Activated naive CD4-positive, alpha-beta T cell (primary cell): ENCODE measurements at places on chromosomes 1 and 21.

DNA sequence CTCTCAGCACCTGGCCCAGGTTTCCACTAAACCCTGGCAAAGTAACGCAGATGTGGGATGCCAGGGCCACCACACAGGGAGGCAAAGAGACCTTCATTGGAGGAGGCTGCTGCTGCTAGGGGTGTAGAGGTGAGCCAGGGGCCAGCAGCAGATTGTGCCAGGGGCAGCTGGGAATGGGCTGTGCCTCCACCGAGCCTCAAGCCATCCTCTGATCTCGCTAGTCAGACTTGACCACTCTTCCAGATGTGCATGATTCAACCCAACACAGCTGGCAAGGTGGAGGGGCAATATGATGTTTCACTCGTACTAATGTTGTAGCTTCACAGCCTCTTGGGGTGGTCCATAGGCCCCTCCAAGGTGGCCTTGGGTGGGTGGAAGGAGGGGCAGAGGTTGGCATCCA is 73.0 kb upstream of the MRPS6 start:
- DNase-seq = no peak

DNA sequence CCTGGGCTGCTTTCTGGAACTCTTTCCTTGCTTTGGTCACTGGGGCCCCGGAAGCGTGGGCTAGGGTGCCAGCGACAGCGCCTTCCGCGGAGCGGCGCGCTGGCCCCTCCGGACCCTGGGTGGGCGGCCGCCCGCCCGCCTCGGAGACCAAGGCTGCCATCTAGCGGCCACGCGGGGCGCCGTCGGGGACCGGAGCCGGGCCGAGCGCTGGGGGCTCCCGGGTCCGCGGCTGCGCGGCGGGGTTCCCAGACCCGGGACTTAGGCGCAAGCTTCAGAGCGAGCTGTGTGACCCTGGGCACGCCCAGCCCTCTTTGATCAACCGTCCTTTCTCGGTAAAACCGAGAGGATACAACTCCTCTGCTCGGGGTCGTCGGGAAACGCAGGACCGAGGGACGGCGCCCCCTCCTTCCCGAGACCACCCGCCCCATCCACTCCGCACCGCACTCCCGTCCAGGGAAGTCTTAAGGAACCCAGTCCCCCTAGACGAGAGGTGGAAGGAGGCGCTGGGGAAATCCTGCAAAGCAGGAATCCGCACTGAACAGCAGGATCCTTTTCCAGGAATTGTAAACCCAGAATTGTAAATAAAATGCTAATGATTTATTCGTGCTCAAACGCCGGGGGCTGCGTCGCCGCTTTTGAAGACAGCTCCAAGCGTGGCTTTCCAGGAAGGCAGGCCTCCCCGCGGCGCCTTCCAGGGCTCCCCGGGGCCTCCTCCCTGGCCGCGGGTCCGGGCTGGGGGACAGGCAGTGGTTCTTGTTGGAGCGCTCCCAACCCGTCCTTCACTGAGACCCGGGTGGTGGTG is 41.2 kb downstream of the RRAGC start:
- peak; percentile 52 for DNase-seq

DNA sequence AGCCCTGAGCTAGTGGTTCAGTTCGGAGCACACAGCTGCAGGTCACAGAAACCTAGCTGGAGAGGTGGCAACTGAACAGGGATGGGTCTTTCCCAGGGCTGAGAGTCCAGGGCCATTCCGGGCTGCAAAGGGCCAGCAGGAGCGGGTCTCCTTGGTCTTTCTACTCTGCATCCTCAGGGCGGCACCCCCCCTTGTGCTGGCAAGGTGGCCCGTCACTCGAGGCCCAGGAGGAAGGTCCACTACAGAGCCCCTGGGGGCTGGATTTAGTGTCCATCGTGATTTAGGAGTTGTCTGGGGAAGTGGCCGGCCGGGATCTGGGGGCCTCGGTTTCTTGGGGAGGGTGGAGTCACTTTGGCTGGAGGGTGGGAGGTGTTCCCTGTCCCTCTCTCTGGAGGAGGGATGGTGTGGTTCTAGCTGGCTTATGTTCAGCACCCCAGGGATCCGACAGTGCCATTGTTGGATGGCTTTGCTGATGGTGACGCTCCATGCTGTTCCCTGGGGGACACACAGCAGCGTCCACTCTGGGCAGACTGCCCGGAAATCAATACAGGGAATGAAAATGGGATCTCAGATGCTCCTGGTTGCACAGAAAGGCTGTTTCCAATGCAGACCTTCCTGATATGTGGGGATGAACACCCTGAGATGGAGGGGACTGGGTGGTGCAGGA is 64.4 kb downstream of the UMODL1 start:
- DNase-seq = no peak

GRCh38 chr1:31377364-31377863 is 4.5 kb upstream of the FABP3 start:
- DNase-seq = no peak

DNA sequence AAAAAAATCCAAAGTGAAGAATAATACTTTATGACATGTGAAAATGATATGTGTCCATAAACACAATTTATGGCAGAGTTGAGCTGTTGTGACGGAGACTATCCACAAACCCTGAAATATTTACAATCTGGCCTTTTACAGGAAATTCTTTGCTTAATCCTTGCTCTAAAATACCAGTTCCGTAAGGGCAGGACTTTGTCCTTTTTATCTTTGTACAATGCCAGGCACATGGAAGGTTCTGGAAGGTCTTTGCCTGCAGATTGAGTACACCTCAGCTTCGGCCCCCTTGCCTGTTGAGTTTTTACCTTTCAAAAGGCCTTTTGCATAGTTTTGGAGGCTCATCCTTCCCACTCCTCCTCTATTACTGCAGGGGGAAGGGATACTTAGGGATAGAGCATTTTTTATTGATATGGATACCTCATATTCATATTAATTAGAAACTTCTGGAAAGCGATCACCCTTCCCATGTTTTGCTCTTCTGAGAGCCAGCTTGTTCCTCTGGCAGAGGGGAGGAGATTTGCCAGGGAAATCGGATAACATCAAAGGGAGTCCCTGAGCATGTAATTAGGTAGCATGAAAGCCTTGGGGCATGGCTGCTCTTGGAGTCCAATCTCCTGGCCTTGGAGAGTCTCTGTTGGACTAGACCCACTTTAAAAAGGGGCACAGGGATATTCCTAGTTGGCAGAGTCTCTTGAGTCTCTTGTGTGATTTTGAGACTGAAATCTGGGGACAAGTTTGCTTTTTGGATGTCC is 217.1 kb downstream of the KCNJ6 start:
- no peak for DNase-seq

DNA sequence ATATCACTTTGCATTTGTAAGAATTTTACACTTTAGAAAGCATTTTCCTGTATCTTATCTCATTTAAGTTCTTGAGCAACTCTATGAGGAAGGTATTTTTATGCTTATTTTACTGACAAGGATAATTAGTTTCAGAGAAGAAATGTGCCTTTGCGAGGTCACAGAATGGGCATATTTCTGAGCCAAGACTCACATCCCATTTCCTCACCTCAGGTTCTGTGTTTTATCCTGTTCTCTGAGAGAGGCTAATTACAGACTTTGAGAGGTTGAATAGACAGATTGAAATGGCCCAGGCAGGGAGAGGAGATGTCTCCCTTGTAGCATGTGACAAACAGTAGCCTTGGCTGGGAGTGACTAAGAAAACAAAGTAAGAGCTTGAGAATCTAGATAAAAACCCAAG is 39.1 kb upstream of the ZC3H11B start:
- DNase-seq = no peak

DNA sequence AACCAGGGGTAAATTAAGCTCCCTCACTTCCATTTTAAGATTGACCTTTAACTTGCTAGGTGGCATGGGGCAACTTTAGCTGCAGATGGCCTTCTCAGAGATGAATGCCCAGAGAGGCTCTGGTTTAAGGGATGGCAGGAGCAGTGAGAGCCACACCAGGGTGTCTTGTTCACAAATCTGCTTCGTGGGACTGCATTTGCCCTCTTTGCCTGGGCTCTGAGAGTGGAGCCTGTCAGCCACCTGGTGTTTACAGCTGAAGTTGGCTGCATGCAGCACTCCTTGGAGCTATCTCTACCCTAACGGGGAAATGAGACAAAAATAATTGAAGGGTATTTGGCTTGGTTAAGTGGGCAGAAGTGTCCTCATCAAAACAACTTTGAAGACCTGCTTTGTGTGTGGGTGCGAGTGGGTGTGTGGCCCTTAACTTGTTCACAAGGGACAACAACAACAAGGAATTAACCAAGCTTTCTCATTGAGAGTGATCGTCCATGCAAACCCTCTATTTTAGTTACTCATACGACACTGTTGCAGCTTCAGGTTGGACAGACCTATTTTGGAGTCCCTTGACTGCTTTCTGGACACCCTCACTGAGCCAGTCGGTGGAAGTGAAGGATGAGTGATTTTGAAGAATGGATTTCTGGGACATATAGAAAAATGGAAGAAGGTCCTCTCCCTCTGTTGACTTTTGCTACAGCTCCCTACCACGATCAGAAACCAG is 29.8 kb downstream of the PGM1 start:
- no peak for DNase-seq

GRCh38 chr1:177170756-177171535 is at the start of gene BRINP2:
Gene BRINP2 (plus strand): TSS chr1:177170958. CDS start chr1:177229877, 58,919 bp downstream.
- no peak for DNase-seq

GRCh38 chr1:208637181-208637580 is 393.0 kb upstream of the PLXNA2 start:
- no peak for DNase-seq

DNA sequence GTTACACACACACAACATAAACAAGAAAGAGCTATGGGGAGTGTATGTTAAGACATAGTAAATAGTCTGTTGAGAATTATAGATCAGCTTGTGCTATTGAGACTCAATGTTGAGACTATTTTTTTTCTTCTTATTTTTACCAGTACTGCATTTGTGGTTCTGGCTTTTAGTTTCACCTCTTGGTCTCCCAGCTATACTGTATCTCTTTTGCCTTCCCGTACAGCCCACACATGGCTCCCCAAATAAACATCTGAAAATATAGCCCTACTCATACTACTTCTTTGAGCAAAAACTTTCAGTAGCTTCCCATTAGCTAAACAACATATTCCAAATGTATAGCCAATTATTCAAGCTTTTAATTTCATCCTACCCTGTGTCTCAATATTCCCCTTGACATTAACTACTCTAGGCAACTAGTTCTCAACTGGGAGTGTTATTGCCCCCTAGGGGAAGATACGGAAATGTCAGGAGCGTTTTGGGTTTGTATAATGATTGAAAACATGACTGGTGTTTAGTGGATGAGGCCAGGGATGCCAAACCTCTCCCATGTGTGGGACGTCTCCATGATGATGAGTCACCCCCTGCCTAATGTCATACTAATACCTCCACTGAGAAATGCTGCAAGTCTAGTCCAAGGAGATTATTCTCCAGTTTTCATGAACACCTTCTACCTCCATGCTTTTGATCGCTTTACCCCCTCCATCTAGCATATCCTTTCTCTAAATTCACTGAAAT is 6.8 kb downstream of the RPE65 start:
- no peak for DNase-seq

DNA sequence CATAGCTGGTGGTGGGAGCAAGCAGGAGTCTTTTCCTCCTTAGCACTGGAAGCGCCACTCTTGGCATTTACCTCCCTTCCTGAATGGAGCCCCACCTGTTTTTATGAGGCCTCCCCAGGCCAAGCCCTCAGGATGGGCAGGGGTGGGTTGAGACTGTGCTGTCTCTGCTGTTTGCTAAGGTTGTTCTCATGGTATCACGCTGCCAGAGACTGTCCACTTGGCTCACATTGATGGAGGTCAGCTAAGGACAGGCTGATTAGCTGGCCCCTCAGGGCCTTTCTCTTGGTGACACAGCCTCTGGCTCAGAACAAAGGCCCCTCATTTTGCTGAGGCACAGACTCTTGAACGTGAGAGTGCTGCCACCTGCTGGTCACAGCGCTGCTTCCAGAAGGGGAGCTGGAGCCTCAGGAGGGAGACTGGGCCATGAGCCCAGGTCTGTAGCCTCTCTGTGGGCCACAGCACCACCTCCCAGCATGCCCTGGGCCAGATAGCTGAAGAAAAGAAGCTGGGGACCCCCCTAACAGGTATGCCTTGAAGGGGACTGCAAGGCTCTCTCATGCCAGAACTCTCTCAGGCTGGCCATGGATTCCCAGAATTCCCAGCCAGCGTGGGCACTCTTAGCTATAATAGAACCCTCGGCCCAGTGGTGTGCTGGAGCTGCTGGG is 85.6 kb downstream of the CD58 start:
- DNase-seq = peak; percentile 74

- no peak for DNase-seq
Observed at GRCh38 chr1:8815582-8816151, 1.8 kb downstream of the RERE start.

DNA sequence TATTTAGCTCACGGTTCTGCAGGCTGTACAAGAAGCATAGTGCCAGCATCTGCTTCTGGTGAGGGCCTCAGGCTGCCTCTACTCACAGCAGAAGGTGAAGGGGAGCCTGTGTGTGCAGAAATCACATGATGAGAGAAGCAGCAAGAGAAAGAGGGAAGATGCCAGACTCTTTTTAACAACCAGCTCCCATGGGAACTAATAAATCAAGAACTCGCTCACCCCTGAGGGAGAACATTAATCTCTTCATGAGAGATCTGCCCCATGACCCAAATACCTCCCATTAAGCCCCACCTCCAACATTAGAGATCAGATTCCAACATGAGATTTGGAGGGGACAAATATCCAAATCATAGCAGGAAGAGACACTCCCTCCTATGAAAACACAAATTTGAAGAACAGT is 74.1 kb downstream of the OLFML2B start:
- no peak for DNase-seq

DNA sequence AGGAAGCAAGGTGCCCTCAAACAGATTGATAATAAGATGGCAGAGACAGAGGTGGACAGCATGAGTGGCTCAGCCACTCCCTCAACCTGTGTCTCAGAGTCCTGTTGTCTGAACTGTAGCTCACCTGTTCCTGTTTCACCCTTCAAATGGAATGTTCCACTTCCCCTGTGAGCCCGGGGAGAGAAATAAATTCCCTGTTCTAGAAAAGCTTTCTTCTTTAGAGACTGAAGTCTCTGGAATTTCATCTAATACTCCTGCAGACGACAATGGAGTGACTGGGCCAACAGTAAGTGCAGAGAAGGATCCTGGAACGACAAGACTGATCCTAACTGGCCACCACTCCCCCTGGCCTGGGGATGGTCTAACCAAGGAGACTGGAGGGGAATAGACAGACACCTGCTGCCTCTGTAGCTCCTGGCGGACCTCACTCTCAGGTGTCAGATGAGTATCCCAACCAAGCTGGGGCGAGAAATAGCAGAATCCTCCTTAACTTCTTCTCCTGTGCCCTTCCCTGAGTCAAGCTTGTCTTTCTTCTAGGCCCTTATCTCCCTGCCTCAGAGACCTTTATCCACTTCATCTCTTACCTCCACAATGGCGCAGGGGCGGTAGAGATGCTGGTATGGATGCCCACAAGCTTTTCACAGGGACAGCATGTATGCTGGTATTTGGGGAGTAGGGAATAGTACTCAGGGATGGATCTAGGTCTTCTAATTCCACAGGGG is 45.4 kb downstream of the PLEKHA6 start:
- DNase-seq = no peak
